ENCODE measurements at places on chromosomes 3 and 15.
A peak's percentile ranks its signal among the peaks of the same experiment; 100 is the strongest.

- DNase-seq: no peak
Measured at GRCh38 chr15:23869396-23869795, 182.3 kb upstream of the NDN start.

GRCh38 chr15:80210611-80211573, 41.1 kb downstream of the CTXND1 start:
- DNase-seq: no peak

GRCh38 chr3:11118181-11118682, 36.1 kb upstream of the HRH1 start:
- DNase-seq: no peak

DNA sequence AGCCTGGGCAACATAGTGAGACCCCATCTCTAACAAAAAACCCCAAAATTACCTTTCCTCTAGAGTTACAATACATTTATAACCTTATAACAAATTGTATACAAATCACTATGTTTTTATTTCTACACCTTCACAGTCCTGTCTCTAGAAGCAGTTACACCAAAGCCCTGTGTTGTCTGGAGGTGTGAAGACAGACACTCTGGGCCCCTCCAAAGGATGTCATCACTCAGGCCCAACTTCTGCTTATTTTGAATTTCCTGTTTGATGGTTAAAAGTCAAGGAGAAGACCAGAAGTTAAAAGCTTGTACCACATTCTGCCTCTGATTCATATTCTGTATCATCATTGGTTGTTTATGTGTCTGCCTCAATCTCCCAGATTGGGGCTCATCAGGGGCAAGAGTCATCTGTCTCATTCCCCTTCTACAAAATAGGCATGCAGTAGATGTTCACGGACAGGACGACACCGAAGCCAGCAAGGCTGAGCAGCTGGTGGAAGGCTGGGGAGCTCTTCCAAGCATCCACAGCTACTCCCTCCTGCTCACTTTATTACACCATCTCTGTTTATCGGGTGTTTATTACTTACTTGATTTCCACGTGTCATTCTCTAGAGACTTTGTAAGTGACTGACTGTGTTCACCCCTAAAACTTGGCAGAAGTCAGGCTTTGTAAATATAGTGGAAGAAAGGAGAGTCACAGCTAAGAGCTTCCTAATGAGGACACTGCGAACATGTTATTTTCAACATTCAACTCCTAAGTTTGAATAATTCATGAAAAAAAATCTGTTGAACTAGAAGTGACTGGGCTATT, 136.8 kb upstream of the ANKRD28 start:
- DNase-seq: no peak

- DNase-seq: no peak
Measured at GRCh38 chr3:106097817-106098435, 229.1 kb upstream of the CBLB start.

DNA sequence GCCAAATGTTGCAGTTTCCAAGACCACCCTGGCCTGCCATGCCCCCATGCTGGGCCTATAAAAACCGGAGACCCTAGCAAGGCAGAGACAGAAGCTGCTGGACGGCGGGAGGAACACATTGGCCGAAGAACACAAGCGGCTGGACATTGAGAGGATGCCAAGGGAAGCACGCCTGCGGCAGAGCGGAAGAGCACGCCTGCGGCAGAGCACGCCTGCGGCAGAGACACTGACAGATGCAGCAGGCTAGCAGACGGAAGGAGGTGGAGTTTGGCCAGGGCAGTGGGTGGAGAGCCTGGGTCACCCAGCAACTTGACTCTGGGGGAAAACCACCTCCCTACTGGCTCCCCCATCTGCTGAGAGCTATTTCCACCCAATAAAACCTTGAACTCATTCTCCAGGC, 322.3 kb upstream of the TBL1XR1 start:
- DNase-seq: no peak

GRCh38 chr15:51634591-51635198, 12.1 kb upstream of the DMXL2 start:
- peak; percentile 18 for DNase-seq

DNA sequence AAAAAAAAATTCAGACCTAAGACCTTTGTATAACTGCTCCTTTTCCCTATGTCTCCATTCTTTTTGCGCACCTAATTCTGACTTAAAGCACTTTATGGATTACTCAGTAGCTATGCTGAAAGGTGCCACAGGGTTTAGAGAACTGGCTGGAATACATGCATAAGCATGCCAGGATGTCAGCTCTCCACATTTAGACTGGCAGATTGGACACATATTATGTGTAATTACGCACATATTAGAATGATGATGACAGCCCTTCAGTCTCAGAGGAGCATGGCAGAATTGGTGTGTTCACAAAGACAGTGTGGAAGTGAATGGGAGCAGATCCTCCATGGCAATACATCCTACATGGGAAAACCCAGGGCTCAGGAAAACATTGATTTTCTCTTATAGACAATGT, 108.1 kb upstream of the LSAMP start:
- no peak for DNase-seq

GRCh38 chr15:52563501-52564060, 5.2 kb downstream of the ARPP19 start:
- no peak for DNase-seq

DNA sequence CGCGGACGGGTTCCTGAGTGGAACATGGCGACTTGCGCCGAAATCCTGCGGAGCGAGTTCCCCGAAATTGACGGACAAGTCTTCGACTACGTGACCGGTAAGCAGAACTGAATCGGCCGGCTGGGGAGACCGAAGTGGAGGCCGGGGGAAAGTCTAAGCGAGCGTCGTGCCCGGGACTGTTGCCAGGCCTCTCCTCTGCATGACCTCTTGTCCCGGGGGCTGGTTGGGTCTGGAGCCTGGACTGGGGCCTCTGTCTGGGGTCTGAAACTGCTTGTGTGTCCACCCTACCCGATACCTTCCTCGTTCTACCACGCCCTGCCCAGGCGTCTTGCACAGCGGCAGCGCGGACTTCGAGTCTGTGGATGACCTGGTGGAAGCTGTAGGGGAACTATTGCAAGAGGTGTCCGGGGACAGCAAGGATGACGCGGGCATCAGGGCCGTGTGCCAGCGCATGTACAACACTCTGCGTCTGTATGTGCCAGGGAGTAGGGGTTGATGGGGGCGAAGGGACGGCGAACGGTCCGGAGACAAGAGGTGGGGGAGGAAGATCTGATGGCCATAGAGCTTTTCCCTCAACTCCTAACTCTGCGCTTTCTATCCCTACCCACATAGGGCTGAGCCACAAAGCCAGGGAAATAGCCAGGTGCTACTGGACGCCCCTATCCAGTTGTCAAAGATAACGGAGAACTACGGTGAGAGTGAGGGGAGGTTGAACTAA, at the start of gene ABCF3:
Gene ABCF3 (plus strand): TSS at position 16 of the 718 bp plus-strand sequence. CDS start 9 bp downstream, at position 25.
- no peak for DNase-seq

GRCh38 chr15:58387130-58387529, 44.7 kb upstream of the LIPC start:
- no peak for DNase-seq
